Activated CD4-positive, alpha-beta T cell treated with anti-CD3 and anti-CD28 coated beads, Interleukin-2, amount 50 U/mL, for 16 hours (primary cell): ENCODE measurements at places on chromosomes 6 and 20.

- DNase-seq: no peak
These were observed 556 bp downstream of the NKX2-4 start for GRCh38 chr20:21396599-21397340.

DNA sequence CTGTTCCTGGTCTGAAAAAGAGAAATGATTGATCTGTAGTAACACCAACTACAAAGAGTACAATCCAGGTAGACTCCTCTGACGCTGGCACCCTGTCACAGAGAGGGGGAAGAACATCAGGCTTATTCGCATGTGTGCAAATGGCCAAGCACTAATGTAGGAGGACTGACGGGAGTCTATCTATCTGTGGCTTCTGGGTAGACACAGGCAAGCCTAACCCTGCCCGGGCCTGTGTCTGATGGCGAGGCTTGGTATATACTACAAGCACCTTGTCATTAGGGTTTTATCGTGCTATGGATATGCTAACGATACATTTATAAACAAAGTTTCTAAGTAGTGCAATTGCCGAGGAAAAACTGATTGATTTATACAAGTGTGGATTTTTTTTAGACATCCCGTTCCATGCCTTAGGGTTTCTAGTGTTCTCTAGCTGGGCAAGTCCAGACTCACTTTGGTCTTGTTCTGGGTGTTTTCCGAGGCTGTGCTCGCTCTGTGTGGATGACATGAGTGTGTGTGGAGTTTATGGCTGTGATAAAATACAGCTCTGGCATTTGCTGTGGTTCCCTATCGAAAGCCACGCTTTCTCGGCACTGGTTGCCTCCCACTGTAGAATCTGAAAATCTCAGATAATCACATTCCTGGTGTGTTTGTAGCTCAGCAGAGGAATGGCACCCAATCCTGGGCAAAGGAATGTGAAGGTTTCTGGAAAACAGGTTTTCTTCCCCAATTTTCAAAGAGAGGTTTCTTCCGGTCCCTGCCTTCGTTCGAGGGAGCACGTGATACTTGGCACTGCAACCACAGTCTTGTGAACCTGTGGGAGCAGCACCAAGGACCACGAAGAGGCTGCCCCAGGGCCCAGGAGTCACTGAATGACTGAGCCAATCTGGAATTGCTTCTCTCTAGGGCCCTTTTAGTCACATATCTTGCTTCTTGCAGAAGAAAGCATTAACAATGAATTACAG, 67.5 kb upstream of the EDN1 start:
- no peak for DNase-seq

DNA sequence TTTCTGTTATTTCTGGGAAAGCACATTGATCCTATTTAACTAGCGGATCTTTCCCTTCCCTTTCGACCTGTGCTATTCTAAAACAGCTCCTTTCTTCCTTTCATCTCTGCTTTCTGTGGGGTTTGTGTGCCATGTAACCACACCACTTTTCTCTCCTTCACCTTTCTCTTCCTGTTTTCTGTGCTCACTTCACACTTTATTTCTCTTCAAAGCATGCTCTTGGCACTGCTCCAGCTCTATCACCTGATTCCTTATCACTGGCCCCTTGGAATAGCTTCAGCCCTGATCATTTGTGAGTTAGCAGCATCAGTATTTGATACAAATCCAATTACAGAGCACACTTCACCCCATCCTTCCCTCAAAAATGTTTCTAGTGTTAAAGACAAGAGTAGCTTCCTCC, 8.1 kb upstream of the METTL24 start:
- DNase-seq: no peak

- no peak for DNase-seq
These were observed 314.0 kb upstream of the JAG1 start for GRCh38 chr20:10987651-10988383.

DNA sequence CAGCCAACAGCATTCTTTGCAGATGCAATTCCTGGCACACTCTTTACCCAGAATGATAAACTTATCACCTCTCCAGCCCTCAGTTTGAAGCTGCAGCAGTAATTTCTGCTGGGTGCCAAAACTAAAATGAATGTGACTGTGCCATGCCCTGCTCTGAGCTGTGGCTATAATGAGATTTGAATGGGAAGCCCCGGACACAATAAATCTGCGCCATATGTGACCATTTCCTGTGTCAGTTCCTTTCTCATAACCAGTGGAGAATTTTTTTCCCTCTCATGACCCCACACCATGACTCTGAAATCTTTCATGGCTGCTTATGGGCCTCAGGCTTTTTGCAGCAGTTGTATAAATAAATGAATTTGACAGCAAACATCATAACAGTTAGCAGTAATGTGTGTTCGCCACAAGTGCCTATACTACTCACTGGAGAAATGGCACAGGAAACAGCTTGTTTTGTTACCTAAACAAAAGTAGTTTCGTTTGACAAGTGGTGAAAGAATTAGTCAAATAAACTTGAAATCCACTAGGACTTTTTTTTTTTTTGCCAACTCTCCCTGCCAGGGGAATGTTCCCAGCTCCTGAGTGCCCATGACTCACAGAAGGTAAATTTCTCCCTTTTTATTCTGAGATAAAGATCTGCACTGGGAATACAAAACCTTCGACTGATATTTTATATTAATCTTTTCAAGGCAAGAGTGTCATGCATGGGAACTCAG, 408.4 kb downstream of the PKHD1 start:
- DNase-seq: no peak

- peak; percentile 74 for DNase-seq
These were observed 63.6 kb downstream of the HUS1B start for GRCh38 chr6:593139-593906.

- no peak for DNase-seq
These were observed 69.4 kb downstream of the KCNQ5 start for GRCh38 chr6:72691249-72691648.

GRCh38 chr6:138655828-138656227, 117.7 kb upstream of the CCDC28A start:
- DNase-seq: no peak

DNA sequence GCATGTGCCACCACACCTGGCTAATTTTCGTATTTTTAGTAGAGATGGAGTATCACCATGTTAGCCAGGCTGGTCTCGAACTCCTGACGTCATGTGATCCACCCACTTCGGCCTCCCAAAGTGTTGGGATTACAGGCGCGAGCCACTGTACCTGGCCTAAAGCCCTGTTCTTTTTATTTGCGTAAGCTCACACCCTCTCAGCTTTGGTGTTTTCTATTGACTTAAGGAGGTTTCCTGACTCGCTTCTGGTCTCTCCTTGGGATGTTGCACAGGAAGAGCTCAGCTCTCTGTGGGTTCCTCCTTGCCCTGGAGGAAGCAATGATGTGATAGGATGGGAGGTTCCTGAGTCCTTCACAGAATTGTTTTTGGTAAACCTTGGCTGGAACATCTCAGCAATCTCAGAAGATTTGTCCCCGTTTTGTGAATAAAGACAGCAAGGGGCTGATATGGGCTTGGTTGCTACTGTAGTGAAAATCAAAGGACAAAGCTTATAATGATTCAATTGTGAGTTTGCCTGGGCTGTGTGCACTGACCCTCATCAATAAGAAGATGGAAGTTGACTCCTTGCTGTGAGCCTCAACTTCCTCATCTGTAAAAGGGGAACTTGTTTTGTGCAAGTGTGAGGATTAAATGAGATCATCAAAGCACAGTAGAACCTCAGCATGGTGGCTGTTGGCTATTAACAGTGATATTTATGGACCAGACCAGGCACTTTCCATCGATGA, 27.0 kb downstream of the TOX2 start:
- no peak for DNase-seq

GRCh38 chr6:44809258-44809657, 421.8 kb downstream of the CDC5L start:
- DNase-seq: no peak

GRCh38 chr6:161575523-161576254, 301.8 kb upstream of the AGPAT4 start:
- no peak for DNase-seq

- DNase-seq: no peak
These were observed 10.8 kb upstream of the EEF1E1 start for GRCh38 chr6:8113131-8113654.

GRCh38 chr20:32325706-32326503, 32.2 kb upstream of the ASXL1 start:
- no peak for DNase-seq

GRCh38 chr6:12422848-12423247, 132.7 kb downstream of the EDN1 start:
- DNase-seq: no peak

- peak; percentile 90 for DNase-seq
These were observed 56.7 kb downstream of the ATXN1 start for GRCh38 chr6:16704401-16705045.

GRCh38 chr6:50091641-50092040, 41.9 kb upstream of the DEFB112 start:
- no peak for DNase-seq

DNA sequence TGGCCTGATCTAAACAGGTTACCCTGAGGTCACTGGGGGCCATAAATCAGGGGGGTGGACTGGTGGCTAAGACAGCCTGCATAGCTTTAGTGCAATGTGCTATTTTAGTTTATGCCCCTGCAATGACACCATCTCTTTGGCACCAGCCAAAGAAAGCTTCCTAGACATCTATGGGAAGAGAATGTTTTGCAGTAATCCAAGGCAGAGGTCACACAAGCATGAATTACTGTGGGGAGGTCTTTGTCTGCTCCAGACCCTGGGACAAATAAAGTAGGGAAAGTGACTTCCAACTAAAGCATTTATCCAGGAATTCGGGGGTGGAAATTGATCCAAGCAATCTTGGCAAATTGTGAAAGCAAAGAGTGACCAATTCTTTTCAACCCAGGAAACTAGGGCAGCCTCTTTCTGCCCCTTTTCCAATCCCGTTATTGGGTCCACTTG, 5.3 kb downstream of the RIPOR2 start:
- DNase-seq: no peak

DNA sequence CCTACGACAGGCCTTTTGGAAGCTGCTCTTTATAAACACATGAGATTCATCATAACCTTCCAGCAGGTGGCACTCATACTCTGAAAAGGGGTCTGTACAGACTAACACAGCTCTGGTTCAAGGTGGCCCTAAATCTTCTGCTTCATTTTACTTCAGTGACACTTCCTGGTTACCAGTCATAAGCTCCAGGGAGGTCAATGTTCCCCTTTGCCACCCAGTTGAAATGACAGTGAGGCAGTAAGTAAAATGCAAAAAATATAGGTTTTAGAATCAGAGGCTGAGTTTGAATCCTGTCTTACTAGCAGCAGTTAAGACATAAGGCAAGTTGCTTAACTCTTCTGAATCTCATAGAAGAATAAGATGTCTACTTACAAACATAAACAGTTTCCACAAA, 132.8 kb downstream of the CDK19 start:
- peak; percentile 86 for DNase-seq

- DNase-seq: peak; percentile 87
These were observed at the start of gene MRPS18A for GRCh38 chr6:43687437-43688347. TSS of gene MRPS18A (minus strand) at chr6:43687791. CDS start at chr6:43687779, 12 bp downstream.

- DNase-seq: no peak
These were observed 160.5 kb upstream of the GRIK2 start for GRCh38 chr6:101232961-101233360.

- DNase-seq: no peak
These were observed 33.8 kb downstream of the FKBP5 start for GRCh38 chr6:35654883-35655282.
